Occipital lobe (tissue), 3 donors: ENCODE measurements at places on chromosomes 6 and 20.

DNA sequence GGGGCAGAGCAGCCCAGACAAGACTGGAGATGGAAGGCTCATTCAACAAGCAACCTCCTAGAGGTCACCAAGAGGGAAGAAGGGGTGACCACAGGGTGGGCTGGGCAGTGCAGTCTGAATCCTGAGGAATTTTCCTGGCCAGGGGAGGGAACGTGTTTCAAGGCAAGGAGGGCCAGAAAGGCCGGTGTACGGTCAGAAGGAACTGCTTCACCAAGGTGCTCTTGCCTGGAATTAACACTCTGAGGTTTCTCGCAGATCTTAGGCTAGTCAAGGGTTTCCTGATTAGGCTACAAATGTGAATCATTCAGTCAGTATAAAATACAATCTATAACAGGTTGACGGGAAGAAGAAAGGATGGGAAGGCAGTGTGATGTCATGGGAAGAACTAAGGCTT is 199.3 kb downstream of the LRFN2 start:
- no peak for DNase-seq

DNA sequence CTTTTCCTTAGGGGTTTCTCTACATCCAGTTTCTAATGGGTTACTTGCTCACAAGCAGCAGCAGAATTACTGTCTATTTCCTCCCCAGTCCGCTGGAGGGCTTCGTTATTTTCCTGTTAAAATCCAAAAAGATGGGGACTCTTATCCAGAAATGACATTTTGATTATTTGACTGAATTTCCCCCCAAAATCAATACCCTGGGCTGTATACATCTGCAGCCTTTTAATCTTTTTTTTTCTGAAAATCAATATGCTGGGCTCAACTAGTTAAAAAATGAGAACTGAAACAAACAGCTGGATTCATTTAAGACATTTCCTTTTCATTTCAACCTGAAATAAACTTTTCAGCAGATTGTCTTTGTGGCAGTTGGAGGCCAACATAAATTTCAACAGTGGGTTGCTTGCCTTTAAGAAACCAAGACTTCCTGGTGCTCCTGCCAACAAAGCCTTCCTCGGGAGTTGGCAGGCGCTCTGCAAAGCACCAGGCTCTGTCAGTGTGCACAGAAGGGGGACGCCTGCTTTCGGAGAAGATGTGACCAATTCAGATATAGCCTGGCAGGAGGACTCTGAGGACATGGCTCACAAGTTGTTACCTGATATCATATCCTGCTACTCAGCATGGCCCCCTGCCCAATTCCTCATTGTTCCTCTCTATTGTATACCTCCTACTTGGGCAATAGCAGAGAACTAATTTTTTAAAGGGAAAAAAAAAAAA is 204.7 kb upstream of the ARG1 start:
- peak; percentile 76 for DNase-seq

DNA sequence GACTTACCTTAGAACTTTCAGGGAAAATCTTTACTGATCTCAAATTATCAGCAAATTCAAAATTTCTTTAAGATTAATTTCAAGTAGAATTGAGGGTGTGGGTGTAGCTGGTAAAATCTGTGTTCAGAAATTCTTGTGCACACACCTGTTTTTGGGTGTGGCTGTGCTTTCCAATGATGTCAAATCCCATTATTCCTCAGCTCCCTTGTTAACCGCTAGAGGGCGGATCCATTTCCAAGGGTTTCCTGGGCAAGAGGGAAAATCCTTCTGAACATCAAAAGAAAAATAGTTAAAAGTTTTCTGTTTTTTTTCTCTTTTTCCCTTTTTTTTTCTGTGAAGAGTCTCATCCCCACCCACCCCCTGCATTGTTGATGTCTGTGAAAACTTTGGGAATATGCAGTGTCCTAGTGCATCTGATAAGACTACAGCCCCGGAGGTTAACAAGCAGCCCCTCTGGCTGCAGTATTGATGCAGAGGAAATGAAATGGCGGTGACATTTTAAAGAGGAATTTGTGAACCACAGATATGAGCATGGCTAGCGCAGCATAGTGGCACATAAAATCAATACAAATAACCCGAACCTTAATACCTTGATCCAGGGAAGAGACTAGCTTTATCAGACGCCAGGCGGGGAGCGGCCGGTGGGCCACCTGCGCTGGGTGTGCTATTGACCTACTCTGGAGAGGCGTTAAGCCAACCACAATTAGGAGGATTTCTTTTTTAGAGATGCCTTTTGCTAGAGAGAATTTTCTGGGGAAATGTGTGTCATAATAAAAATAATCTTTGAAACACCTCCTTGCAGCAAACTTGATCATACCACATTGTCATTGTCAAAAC is 130.9 kb downstream of the FOXA2 start:
- no peak for DNase-seq

- DNase-seq, result no peak
These were observed 489.5 kb upstream of the CITED2 start for GRCh38 chr6:139863964-139864363.

- no peak for DNase-seq
These were observed 62.8 kb upstream of the EPB41L1 start for GRCh38 chr20:36091561-36092397.

DNA sequence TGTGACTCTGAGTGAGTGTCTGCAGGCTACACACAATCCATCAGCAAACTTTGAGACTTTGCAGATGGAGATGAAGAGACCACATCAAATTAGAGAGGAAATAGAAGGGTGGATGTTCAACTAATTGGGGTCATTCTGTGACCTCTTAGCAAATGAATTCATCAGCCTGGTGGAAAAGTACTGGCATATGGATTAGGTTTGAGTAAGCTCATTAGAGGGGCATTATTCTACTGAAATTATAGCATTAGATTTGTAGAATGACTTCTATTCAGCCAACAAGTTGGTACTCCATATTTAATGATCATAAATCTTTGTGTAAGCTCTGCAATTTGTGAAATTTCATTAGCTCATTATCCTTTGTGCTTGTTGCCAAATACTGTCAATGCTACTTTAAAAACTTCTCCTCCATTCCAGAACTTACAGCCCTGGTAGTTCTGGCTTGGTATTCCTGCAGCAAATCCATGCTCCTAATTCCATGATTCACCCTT is 63.8 kb downstream of the ADTRP start:
- DNase-seq, result no peak

DNA sequence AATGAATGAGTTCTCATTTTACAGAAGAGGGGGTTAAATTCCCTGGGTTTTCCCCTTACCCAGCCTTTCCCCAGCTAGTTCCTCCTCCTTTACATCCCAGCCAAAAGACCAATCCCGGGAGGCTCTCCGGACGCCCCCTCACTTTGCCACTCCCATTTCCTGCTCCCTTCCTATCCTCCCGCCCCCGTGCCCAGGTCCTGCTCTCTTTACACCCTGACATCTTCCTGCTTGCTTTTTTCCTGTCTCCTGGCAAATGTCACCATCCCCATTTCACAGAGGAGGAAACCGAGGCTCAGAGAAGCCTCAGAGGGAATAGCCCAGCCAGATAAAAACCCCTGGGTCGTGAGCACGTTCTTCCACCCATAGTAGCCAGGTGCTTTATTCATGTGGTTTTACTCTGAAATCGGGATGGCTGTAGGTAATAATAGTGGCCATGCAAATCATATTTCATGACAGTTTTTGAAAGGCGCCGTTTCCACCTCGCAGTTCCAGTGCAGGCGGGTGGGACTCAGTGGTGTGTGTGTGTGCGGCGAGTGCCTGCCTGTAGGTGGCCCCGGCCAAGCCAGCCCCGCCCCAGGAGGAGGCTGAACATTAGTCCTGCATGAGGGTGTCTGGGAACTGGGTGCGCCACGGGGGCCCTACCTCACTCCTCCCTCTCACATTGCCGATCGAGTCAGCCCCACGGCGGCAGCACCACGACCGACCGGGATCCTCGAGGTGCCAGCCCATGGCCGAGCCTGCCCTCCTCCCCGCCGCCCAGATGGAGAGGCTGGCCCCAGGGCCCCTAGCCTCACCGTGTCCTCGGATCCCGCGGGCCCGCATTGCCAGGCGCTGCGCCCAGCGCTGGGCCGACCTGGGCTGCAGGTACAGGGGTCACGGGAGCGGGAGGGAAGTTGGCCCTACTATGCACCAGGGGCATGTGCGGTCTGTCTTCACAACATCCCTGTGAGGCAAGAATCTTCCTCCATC is at the start of gene ARHGAP40:
Gene ARHGAP40, plus strand, starts transcription at position 594 of the 969 bp plus-strand sequence.
- no peak for DNase-seq

DNA sequence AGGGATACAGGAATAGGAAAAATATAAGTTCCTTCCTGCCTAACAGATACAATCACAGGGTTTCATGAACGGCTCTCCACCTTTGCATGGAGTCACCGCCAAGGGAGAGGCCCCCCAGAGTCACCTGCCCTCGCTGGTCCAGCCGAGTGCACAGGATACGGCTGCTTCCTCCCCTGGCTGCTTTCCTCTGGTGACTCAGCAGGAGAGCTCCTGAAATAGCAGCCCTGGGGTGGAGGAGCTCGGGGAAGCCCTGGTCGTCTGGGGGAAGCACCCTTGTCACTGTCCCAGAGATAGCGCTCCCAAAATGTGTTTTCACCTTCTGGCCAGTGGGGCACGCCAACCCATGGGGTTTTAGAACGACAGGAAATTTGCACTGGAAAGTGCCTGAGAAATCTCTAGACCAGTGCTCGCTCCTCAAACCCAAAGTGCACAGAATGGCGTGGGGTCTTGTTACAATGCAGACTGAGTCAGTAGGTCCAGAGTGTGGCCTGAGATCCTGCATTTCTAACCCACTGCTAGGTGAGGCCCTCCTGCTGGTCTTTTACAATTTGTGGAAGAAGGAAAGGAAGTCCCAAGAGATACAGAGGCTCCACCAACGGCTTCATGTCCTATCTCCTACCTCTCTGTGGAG is 35.9 kb upstream of the FAM50B start:
- no peak for DNase-seq

DNA sequence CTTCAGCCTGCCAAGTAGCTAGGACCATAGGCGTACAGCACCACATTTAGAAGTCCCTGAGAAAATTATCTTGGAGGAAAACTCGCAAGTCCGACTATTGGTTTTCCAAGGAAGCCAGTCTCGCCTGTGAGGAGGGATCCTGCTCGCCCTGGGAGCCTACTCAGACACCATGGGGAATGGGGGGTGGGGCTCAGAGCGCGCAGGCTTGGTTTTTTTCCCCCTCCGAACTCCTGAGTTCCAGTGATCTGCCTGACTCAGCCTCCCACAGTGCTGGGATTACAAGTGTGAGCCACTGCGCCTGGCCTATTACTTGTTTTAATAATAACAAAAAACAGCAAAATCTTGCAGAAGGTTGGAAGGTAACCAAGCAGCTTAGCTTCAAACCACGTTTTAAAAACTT is 153.7 kb downstream of the OR2B2 start:
- no peak for DNase-seq
